T-cell (primary cell): ENCODE measurements at places on chromosomes 3 and 15.

GRCh38 chr3:60399861-60400845, 851.1 kb downstream of the FHIT start:
- DNase-seq = no peak

DNA sequence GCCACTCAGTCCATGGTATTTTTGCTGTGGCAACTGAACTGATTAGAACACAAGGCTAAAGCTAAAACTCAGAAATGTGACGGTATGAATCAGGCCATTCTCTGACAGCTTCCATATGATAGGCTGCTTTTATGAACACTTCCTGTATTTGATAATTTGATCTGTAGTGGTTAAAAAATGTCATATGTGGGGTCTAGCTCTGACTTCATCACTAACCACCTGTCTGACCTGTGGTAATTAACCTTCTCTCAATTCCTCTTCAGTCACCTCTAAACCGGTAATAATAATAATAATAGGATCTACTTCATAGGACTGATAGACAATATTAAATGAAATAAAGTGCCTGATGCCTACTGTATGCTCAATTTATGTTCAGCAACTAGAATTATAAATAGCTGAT, 223.2 kb downstream of the MBNL1 start:
- no peak for DNase-seq

DNA sequence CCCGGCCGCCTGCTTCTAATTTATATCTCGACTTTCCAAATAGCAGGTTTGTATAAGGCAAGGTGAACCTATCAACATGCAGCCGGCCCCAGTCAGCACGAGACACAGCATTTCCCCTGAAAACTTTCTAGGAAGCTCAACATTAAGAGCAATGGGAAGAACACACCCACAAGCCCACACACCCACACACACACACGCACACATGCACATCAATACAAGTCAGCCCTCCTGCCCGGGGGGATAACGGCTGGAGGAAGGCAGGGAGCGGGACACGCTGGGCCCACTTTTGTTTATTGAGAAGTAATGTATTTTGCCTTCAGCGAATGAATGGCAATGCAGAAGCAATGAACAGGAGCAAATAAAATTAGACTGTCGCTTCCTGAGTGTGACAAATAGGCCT, 83.5 kb downstream of the PCSK6 start:
- no peak for DNase-seq

GRCh38 chr3:126932188-126932931, 50.6 kb upstream of the PLXNA1 start:
- DNase-seq = no peak

DNA sequence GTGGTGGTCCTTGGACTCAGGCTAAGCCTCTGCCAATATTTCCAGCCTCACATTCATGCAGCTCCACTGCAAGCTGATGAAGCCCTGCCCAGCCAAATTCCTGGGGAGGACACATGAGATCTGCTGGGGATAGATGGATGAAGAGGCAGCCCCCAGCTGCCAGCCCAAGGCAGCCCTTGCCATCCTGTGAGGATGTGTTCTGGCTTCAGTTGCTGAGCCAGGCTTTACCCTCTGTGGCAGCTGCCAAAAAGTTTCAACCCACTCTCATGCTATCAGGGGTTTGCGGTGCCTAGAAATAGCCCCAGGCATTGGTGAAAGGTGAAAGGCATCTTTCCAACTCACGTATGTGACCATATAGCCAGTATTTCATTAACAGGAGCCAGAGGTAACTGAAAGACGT, 37.6 kb downstream of the C2CD4A start:
- DNase-seq = no peak
